Stimulated activated naive CD4-positive, alpha-beta T cell (primary cell): ENCODE measurements at places on chromosomes 13 and 19.
A peak's percentile ranks its signal among the peaks of the same experiment; 100 is the strongest.

DNA sequence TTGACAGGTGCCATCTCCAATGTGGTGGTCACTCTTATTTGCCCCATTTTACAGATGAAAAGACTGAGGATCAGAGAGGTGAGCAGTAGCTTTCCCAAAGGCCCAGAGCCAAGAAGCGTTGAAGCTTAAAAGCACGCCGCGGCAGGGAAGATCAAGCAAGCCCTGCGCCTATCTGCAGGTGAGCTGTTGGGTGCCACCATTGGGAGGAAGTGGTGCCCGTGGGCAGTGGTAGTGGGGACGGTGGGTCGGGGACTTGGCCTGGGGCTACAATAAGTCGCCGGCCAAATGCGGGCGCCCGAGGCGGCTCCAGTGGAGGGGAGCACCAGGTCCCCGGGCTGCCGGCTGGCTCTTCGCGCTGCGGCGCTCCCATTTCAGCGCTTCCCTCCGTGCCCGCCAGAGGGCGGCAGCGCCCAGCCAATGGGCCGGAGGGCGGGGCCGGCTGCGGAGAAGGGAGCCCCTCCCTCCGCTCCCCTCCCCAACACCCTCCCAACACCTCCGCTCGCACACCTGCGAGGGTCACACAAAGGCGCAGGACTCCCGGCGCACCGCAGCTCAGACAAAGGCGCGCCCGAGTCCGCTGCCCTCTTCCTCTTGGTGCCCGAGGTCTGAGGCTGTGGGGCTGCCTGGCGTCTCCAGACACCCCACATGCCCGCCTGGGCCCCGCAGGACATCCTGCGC, 744 bp upstream of the POU2F2 start:
- DNase-seq = peak; percentile 80

- DNase-seq = no peak
Measured at GRCh38 chr19:4059453-4059871, 7.2 kb downstream of the ZBTB7A start.

- DNase-seq = no peak
Measured at GRCh38 chr19:42166316-42166715, 34.1 kb upstream of the POU2F2 start.

DNA sequence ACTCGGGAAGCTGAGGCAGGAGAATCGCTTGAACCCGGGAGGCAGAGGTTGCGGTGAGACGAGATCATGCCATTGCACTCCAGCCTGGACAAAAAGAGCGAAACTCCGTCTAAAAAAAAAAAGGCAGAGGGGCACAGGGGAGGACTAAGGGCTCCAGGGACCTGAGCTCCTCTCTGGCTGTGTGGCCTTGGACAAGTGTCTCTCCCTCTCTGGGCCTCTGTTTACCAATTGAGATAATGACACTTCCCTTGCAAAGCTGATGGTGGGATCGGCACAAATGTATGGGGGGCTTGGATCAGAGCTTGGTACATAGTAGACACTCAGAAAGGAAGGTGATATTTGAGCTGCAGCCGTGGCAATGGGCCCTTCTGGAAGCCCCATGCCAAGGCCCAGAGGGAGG, 11.4 kb upstream of the SPACA4 start:
- no peak for DNase-seq

GRCh38 chr13:40679480-40679985, 13.1 kb upstream of the FOXO1 start:
- DNase-seq = no peak
